ENCODE measurements at places on chromosomes 6 and 20. TPM values are rescaled to one million over a fixed set of nuclear protein-coding genes. Genes with fewer than 3 reads are reported as not detected.

The BPIFB3 gene
- not detected for total RNA-seq

The CNR1 gene
- 1.2 TPM for total RNA-seq

The TAAR1 gene
- total RNA-seq = not detected

The ARHGAP40 gene
- total RNA-seq = not detected

The TUBB2B gene
- 14.6 TPM for total RNA-seq

The HEY2 gene
- total RNA-seq = not detected

The PSORS1C2 gene
- not detected for total RNA-seq

The GMPR gene
- 3.8 TPM for total RNA-seq

The PPIL6 gene
- total RNA-seq = 0.94 TPM

The RNF144B gene
- 0.52 TPM for total RNA-seq

Data from A549 treated with ZK216348 at 1 μM for 4 hours (cell line).